ENCODE measurements at places on chromosomes 2 and 18. TPM values are rescaled to one million over a fixed set of nuclear protein-coding genes. Genes with fewer than 3 reads are reported as not detected.

Gene UGT1A1
- not detected for total RNA-seq

Gene ERFE
- total RNA-seq, result not detected

Gene LBX2
- total RNA-seq, result 0.52 TPM

Gene TMEM150A
- 14.9 TPM for total RNA-seq

Gene KRTCAP3
- total RNA-seq, result not detected

Gene POMC
- 5.3 TPM for total RNA-seq

Gene OTOS
- not detected for total RNA-seq

Gene CASP8
- total RNA-seq, result 2.7 TPM

Gene FKBP1B
- total RNA-seq, result 3.2 TPM

GRCh38 chr2:157691695-157692094 is 63.0 kb upstream of the ACVR1C start:
- no peak for DNase-seq

- DNase-seq, result no peak
Measured at GRCh38 chr2:70498528-70498927, 55.1 kb downstream of the TGFA start.

GRCh38 chr2:142915502-142915901 is 38.0 kb downstream of the KYNU start:
- DNase-seq, result no peak

GRCh38 chr2:191942739-191943103 is 95.8 kb upstream of the CAVIN2 start:
- DNase-seq, result no peak

- peak; percentile 11 for DNase-seq
Measured at GRCh38 chr2:232489516-232490220, 2.0 kb upstream of the ECEL1 start.

GRCh38 chr2:155583674-155584195 is 748.8 kb downstream of the NR4A2 start:
- DNase-seq, result no peak

DNA sequence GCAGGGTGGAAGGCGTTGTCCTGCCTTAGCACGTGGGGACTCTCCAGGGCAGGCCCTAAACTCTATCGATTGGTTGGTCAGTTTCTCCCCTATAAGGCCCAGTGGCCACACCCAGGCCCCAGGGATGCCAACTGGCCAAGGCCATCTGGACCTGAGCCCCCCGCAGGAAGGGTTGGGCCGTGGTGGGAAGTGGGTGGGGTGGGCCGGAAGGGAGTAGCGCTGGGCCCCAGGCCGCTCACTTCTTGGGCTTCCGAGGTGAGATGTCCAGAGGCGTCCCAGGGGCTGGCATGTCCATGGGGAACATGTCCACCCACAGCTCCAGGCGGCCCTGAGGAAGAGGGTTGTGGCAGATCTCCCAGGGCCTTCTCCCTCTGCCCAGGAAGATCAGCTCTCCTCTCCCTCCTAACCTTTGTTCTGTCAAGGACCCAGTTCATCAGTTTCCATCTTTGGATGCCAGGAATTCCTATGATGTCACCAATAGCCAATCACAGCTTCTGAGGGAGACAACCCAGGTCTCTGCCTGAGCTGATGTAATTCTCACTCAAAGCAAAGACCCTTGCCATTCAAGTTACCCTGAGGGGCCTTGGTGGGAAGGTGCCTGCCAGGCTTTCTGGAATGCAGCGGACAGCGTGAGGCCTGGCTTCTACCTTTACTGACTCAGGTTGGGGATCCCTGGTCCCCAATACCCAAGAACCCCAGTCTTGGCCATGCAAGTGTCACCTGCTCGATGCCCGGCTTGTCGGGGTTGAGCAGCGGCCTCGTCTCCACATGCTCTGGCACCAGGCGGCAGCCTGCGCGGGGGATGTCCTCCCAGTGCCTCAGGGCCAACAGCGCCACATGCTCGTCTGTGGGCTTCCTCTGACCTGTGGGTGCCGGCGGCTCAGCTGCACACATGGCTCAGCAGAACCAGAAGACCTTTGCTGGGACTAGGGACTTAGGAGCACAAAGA is 14.4 kb downstream of the OTOF start:
- no peak for DNase-seq

- DNase-seq, result no peak
Measured at GRCh38 chr2:126886916-126887280, 11.8 kb upstream of the TEX51 start.

DNA sequence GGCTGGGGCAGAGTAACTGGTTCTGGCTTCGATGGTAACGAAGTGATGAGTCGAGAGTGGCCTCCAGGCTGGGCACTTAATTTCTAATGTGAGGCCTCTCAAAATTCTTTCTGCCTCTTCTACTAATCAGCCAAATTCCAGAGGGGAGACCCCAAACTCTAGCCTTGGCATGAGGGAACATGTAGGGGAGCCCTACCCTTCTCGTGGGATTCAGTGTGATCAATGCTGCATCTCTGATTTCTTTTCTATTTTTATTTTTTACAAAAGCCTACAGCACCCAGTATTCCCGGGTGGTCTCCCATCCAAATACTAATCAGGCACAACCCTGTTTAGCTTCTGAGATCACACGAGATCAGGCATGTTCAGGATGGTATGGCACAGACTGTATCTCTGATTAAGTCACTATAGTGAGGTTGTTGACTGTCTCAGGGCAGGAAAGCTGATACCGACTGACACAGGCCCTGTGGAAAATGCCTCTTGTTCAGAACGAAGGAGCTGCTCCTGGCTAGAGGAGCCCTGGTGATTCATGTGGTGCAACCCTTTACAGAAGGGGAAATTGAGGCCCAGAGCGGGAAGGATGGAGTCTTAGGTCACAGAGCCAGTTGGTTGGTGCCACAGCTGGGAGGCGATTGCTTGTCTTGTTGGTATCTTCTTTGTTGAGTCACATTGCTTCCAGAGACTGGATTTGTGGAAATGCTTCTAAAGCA is 126.3 kb upstream of the HS6ST1 start:
- DNase-seq, result no peak

DNA sequence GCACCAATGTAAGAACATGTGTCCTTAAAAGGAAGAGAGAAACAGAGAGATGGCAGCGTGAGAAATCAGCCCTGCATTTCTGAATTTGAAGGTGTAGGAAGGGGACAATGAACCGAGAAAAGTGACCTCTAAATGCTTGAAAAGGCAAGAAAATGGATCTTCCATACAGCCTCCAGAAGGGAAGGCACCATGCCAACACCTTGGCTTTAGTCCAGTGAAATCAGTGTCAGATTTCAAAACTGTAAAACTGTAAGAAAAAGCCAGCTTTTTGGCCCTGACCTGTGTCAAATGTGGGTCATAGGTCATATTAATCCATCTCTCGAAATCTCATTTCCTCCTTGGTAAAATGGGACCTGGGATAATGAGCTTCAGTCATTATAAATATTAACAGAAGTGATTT is 762.3 kb downstream of the DCDC2C start:
- no peak for DNase-seq

DNA sequence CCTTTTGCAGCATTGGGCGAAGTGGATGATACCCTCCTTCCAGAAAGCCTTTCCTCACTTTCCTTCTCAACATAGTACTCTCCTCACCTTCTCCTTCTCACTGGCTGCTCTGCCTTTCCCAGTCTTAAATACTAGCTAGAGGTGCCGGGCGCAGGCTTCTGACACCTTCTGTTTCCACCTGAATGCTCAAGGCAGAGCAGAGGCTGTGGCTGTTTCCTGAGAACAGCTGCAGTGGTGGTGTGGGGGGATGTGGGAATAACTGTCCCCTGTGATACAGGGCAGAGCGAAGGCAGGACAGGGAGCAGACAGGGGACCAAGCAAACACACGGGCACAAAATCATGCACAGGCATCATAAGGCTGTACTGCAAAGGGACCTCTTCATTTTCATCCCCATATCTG is 303.1 kb downstream of the SS18 start:
- no peak for DNase-seq

- no peak for DNase-seq
Measured at GRCh38 chr2:199455545-199456382, 2.0 kb downstream of the SATB2 start.

GRCh38 chr18:44974174-44974573 is 293.5 kb downstream of the SETBP1 start:
- DNase-seq, result no peak

GRCh38 chr2:18722101-18722500 is 132.7 kb upstream of the NT5C1B start:
- no peak for DNase-seq

DNA sequence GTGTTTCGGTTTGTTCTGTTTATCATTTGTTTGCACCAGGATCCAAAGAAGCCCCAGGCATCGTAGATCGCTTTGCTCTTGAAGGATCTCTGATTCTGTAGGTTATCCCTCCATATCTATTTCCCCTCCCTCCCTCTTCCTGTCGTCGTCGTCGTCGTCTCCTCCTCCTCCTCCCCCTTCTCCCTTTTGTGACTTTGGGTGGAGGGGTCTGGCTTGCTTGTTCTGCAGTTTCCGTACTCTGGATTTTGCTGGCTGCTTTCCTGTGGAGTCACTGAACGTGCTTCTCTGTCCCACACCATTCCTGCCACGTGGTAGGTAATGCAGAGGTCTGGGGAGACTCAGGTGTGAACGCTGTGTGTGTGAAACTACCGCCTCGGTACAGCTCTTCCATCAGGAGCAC is 225.0 kb downstream of the LDLRAD4 start:
- DNase-seq, result no peak

DNA sequence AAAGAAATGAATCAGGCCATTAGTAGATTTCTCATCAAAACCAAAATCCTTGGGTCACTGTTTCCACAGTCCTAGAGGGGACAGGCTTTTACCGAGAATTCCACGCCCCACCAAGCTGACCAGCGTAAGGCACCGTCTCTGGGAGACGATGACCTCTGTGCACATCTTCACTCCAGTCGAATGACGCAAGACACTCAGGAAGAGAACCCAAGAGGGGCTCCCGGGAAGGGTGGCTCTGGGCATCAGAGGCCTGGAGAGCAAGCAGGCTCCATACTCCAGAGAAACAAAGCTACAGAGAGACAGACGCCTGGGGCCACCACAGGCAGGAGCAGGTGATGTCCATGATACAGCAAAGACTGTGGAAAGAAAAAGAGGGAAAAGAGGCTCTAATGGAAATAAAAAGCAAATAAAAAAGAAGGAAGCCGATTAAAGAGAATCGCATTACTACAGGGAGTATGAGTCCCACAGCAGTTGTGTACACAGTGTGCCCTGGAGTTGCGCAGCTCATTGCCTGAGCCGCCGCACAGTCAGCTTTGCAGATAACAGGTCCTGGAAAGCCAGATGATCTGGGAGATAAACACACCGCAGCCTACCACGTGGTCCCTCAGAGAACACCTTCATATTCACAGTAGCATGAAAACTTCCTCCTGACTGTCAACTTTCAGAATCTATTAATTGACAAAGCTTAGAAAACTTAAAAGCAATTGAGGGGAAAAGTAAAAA is 572.7 kb upstream of the SALL3 start:
- no peak for DNase-seq

- no peak for DNase-seq
Measured at GRCh38 chr18:67421651-67422050, 94.9 kb downstream of the DSEL start.

GRCh38 chr2:180279581-180279980 is 272.5 kb upstream of the CWC22 start:
- DNase-seq, result no peak

GRCh38 chr2:217834744-217835513 is 167.9 kb downstream of the TNS1 start:
- DNase-seq, result peak; percentile 18
